ENCODE measurements at places on chromosomes 2 and 18.

GRCh38 chr18:2536063-2536462 lies 35.2 kb downstream of the METTL4 start:
- no peak for ATAC-seq

DNA sequence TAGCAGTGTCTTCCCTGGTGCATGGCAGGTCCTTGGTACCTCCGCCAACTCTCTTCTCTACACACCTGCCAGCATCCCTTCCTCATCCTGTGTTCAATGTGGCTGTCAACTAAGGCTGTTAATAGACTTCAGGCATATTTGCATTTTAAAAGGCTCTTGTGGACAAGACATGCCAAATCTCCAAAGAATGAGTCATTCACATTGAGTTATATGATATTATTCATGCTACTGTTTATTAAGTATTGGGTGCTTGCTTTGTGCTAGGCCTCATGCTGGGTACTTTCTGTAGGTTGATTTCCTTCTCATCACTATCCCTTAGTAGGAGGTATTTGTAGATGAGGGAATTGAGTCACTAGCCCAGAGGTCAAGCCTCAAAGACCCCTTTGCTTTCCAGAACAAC lies 5.2 kb downstream of the MYO1B start:
- no peak for ATAC-seq

DNA sequence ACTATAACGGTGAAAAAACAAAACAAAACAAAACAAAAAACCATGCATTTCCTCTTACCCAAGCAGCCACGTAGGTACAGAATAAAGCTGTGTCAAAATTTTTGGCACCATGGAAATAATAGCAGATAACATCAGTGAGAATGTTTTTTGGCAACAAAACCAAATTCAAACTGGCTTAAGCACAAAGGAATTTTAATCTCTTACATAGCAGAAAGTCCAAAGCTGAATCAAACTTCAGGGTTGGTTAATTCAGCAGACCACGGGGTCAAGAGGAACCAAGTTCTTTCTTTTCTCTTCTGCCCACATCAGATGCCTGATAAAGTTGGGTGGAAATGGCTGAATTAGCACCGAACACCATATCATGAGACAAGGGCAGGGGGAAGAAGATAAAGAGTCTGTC lies 129.5 kb downstream of the PAX3 start:
- ATAC-seq = no peak

GRCh38 chr18:12302391-12303147 lies 5.5 kb upstream of the TUBB6 start:
- ATAC-seq = no peak

DNA sequence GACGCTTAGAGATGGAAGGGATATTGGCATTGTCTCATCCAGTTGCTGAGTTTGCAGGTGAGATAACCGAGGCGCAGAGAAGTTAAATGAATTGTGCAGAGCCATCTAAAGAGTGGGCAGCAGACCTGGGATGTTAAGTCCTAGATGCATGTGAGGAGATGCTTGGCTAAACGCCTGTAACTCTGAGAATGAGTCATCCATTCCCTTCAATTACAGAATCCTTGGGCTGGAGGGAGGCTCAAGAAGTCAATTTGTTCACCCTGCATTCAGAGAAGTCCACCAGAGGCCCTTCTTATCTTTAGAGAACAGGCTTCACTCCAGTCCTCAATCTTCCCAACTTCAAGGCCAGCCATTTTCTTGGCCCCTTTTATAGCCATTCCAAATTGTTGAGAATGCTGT lies 1.6 kb downstream of the EHD3 start:
- no peak for ATAC-seq

- ATAC-seq = no peak
Observed at GRCh38 chr2:161019311-161019710, 140.9 kb upstream of the TANK start.

- ATAC-seq = peak; percentile 34
Observed at GRCh38 chr2:45851111-45851510, 199.6 kb downstream of the PRKCE start.

GRCh38 chr18:47731276-47731675 lies 199.2 kb downstream of the SMAD2 start:
- ATAC-seq = no peak

DNA sequence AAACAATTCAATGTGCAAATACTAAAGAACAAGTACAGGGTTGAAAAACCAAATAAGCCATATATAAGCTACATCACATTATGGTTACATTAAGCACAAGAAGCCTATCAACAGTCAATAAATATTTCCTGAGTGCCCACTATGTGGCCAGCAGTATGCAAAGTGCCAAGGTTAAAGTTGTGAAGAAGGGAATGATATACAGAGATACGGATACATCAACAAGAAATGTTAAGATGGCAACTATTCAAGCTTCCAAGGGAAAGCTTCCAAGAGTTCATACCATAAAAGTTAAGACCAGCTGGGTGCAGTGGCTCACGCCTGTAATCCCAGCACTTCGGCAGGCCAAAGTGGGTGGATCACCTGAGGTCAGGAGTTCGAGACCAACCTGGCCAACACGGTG lies 14.0 kb downstream of the DYM start:
- no peak for ATAC-seq

GRCh38 chr2:222736924-222737323 lies 65.5 kb downstream of the MOGAT1 start:
- ATAC-seq = no peak

DNA sequence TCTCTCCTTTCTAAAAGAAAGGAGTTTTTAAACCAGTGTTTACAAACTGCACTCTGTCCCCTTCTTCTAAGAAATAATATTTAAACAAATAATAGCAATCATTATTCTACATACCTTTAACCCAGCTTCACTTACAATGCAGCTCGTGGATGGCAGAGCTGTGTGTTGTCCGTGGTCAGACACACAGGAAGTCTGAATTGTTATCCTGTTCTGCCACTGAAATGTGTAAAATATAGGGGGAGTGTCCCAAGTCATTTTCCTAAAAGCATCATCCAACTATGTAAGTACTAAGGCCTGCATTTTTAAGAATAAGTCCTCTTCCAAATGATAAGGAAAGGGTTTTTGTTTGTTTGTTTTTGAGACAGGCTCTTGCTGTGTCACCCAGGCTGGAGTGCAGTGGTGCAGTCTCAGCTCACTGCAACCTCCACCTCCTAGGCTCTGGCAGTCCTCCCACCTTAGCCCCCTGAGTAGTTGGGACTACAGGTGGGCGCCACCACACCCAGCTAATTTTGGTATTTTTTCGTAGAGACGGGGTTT lies 2.7 kb upstream of the PPP4R1 start:
- no peak for ATAC-seq

DNA sequence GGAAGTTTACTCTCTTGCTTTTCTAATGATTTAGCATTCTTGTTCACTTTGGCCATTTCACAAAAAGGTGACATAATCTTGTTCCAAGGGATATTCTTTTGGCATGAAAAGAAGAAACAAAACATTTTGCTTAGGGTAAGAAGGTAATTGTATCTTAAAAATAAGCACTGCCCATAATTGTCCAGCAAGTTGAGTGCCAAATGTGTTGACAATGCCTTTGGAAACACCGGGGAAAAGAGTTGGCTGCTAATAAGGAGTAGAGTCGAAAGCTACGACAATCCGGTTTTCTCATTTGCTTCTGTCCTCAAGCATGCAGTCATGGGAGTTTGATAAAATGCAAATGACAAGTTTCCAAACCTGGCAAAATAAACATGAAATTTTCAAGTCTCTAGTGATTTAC lies 27.3 kb downstream of the ITGAV start:
- ATAC-seq = no peak

GRCh38 chr2:205764270-205764746 lies 82.0 kb downstream of the NRP2 start:
- ATAC-seq = no peak

DNA sequence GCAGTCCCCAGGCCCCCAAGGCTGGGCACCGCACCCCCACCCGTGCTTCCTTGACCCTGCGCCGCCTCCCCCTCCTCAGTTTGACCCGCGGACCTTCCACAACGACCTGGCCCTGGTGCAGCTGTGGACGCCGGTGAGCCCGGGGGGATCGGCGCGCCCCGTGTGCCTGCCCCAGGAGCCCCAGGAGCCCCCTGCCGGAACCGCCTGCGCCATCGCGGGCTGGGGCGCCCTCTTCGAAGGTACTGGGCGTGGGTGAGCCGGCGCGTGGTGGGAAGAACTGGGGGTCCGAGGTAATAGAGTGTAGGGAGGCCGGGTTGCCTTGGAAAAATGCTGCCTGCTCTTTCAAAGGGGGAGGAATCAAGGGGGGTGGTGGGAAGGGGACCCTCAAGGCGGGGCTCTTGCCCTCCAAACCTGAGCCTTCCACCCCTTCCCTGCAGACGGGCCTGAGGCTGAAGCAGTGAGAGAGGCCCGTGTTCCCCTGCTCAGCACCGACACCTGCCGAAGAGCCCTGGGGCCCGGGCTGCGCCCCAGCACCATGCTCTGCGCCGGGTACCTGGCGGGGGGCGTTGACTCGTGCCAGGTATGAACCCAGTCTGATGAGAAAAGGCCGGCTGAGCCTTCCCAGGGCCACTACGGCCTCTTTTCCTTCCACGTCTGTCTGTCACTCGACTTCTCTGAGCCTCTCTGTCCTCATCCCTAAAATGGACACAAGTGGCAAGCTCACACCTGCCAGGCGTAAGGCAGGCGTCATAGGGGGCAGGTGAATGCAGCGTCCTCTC lies 2.6 kb downstream of the PRSS56 start:
- ATAC-seq = no peak

DNA sequence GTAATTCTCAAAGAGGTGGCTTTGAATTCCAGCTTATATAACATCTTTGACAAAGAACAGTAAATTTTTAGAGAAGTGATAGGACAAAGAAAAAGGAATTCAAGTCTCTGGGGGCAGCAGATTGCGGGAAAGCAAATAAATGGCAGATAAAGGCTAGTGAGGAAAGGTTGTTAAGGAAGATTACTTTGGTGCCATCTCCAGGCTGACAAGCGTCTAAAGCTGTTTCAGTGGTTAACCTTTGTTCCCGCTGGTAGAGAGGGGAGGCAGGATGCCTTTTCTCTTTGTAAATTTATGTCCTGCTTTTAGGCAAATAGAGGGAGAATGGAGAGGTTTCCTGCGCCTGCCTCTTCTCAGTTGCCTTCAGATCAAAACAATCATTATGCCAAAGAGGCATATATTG lies 431.2 kb upstream of the CHST9 start:
- no peak for ATAC-seq

DNA sequence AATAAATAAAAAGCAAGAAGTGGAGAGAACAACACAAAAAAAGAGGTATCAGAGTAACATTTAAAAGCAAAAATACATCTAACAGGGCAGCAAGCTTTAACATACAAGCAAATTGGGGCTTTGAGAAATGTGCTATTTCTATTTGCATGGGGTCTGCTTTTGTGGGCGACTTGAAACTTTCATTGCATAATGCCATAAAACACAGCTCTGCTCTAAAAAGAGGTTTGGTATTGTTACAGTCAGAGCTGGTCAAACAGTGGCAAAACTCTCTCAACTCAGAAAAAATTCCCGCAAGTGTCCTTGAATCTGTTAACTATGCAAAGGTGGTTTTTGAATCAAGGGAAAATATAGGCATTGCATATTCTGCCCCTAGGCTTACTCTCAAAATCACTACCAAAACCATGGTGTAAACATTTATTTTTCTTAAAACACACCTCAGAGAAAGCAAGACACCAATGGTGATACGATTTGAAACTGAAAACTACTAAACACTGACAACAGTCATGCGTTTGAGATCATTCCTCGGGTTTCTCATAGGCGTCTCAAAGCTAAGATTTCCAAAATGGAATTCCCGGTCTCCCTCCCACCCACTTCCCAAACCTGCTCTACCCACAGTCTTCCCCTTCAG lies 45.5 kb downstream of the RNF152 start:
- ATAC-seq = no peak

GRCh38 chr2:232982926-232983668 lies 30.0 kb downstream of the NGEF start:
- ATAC-seq = no peak

DNA sequence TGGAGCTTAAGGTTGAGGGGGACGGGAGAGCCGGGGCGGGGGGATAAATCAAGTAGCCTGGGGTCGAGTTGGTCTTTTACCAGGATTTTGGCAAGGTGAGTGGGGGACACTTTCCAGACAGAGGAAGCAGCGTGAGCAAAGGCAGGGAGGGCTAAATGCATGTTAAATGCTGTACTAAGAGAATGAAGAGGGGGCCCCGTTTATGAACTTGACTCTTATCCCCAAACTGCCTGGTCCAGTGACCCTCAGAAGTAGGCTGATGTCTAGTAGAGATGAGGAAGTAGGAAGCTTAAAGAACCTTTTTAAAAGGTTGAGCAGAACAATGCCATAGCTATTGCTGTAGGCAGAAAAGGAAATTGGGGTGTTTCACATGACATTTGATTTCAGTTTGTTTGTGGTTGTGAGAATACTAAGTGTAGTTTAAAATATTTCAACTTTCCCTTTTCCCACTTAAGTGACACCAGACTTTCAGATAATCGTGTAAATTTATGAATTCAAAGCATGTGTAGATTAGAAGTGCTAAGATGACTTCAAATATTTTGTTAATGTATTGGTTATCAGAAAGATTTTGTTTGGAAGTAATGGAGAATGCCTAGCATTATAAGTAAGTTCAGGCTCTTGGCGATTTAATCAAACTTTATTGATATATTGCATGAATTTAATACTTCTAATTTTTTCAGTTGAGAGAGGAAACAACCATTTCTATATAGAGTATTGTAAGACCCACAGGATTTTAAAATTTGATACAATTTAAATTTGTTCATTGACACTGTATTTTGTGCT lies 1.8 kb downstream of the REL start:
- no peak for ATAC-seq

DNA sequence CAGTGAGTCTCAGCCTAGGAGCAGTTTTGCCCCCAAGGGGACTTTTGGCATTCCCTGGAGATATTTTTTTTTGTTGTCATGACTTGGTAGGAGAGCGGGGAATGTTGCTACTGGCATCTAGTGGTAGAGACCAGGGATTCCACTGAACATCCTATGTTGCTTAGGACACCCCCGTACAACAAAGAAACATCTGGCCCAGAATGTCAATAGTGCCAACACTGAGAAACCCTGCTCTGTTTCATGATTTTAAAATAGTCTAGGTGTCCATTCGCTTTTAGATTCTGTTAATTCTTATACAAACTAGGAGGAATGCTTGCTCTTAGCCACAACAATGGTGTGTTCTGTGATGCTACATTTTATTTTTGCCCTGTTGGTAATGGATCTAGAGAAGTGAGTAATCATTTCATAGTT lies 225.8 kb upstream of the SIX3 start:
- ATAC-seq = no peak

- ATAC-seq = no peak
Observed at GRCh38 chr2:8669157-8669817, 12.6 kb upstream of the ID2 start.

DNA sequence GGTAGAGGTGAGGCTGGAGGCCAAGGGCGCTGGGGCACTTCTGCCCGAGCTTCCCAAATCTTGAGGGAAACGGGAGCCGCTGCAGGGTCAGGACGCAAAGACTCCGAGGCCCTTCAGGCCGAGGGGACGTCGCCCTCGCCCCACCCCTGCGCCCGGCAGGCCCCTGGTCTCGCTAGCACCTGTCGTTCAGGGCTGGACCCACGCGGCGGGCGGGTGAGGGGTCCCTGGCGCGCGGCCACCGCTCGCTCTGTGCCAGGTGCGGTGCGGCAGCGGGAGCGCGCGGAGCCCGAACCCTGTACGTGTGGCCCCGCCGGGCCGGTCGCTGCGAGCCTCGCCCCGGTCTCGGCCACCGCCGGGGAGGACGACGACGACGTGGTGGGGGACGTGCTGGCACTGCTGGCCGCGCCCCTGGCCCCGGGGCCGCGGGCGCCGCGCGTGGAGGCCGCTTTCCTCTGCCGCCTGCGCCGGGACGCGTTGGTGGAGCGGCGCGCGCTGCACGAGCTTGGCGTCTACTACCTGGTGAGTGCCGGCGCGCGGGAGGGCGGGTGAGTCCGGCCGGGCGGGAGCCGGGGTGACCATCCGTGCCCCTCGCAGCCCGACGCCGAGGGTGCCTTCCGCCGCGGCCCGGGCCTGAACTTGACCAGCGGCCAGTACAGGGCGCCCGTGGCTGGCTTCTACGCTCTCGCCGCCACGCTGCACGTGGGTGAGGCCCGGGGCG lies 4.9 kb downstream of the ERFE start:
- ATAC-seq = no peak

All from activated T-helper 17 cell treated with anti-CD3 and anti-CD28 coated beads, Interleukin-2, amount 50 U/mL, for 72 hours (primary cell).